Upper lobe of right lung (tissue), 1 donor: ENCODE measurements at places on chromosomes 1 and 21. TPM values are rescaled to one million over a fixed set of nuclear protein-coding genes. Genes with fewer than 3 reads are reported as not detected.

SLX9 gene
- 22.8 TPM for total RNA-seq

PUM1 gene
- 117 TPM for total RNA-seq

F5 gene
- 1.6 TPM for total RNA-seq

DNA sequence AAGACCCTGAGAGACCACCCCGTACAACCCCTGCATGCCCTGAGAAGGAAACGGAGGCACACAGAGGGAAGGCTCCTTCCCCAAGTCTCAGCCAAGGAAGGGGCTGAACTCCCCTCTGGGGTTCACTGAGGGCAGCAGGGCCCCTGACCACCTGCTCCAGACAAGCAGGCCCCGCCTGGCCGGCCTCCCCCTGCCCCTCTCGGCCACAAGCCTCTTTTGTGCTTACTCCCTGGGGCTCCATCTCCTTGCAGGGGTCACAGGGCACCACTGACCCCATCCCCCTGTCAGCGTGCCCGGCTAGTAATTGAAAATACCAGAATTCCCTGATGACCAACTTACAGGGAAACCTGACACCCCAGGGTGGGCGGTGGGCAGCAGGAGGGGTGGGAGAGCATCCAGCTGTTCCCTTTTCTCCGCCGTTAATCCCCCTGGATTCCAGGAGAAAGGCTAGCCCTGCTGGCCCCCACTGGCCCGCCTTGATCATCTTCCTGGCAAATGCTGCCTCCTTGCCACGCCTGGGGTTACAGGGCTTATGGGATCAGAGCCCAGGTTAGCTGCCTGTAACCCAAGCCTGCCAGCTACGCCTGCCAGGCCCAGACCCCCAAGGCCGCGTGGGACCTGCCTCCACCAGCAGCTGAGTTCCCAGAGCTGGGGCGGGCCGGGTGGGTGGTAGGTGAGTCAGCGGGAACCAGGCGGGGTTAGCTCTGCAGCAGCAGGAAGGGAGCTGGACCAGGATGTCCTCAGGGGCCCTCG is 96.1 kb downstream of the LACTBL1 start:
- no peaks in the 10 kb centered on the region for H3K36me3 ChIP-seq
- no peak overlapping the region for H3K27ac ChIP-seq
- no peak for DNase-seq
- H3K4me1 ChIP-seq = no peaks in the 10 kb centered on the region

DNA sequence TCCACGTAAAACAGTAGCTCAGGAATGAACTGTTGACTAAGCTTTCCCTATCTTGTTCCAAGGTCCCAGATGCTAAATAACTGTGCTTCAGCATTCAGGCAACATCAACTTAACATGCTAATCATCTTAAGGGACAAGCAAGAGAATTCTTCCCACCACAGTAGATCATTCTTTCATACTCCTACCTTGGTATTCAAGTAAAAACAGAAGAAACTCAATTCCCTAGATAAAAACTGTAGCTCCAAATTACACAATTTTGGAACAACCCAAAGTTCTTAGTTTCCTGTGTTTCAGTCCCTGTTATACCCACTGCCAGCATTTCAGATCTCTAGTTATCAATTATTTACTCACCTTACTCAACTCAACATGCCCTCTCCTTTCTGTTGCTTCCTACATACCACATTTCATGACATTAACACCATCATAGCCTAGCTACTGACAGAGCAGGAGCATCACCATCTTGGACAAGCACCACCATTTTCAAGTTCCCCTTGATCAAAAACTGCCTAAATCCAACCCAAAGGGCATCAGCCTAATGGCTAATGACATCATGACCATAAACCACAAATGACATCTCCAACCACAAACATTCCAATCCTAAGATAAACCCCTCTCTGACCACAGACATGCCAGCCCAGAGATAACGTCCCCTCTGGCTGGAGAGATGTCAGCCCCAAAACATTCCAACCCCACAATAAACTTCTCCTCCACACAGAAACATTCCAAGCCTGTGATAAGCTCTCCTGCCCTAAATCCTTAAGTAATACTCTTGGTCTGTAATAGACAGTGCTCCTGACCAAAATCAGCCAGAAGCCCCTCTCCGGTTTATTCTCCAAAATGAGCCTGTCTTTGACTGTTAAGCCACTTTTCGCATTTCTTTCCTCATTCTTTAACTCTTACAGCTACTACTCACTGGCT is 191.2 kb downstream of the RERE start:
- H3K36me3 ChIP-seq = no peaks in the 10 kb centered on the region
- peaks cover 39% of the 10 kb centered on the region for H3K4me1 ChIP-seq
- no peak for DNase-seq
- H3K4me3 ChIP-seq = no peak overlapping the region
